ENCODE measurements at places on chromosomes 16 and 17.

GRCh38 chr16:59259950-59260319, 525.8 kb upstream of the GOT2 start:
- no peak for DNase-seq

DNA sequence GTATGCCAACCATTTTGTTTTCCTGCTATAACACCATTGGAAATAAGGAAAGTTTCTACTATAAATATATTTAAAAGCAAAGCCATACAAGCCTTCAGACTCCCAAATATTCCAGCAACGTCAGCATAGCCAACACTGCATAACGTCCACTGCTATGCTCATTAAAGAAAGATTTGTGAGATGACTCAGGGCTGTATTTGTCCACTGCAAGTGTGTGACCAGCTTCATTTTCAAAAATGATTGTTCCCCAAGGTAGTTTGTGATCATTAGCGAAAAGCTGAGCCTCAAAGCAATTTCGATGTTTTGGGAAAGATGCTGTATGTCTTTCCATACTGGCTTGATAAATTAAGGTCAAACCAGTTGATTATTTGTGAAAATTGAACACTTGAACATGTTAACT, 14.9 kb upstream of the CCDC182 start:
- no peak for DNase-seq

DNA sequence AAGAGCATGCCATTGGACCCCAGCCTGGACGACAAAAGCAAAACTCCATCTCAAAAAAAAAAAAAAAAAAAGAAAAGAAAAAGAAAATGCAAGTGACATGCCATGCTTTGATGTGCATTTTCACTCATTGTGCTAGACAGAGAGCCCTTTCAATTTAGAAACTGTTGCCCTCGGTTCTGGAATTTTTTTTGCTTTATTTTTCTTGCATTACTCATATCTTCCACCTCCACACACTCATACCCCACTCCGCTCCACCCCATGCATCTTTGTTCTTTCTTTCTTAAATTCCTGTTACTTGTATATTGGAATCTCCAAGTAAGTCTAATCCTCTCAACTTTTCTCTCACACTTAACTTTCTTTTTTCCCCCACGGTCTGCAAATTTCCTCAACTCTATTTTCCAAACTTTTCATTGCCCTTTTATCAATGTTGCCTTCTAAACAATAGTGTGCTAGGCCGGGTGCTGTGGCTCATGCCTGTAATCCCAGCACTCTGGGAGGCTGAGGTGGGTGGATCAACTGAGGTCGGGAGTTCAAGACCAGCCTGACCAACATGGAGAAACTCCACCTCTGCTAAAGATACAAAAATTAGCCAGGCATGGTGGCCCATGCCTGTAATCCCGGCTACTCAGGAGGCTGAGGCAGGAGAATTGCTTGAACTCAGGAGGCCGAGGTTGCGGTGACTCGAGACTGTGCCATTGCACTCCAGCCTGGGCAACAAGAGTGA, 16.8 kb upstream of the SUZ12 start:
- DNase-seq = no peak

DNA sequence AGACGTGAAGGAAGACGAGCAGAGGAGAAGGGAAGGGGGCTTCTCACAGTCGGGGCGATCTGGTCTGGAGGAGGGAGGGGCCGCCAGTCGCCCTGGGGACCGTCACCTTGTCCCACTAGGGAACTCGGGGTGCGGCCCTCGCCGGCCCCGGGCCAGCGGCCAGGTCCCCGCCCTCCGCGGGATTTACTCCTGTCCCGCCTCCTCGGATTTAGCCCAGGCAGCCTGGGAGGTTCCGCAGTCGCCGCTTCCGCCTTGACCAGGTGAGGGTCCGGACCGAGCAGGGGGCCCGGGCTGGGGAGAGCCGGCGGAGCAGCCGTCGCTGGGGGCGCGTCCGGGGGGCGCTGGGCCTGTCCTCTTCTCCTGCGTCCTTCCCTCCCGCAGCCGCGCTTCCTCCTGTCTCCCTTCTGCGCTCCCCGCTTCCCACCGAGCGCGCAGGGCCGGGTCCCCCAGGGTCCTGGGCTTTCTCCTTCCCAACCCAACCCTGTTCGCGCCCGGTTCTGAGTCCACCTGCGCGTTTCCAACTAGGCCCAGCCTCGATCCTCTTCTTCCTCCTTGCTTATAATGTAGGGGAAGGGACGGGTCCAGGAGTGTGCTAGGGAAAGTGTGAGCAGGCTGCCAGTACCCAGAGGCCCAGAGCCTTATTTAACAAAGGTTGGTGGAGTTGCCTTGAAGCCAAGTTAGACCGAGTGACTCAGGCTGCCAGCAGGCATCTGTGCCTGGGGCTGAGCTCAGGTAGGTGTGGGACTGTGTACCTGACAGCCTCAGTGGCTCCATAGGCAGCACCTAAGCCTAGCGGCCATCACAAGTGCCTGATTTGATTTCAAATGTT, at the start of gene TNK1:
TNK1 (plus strand) TSS at position 235 of the 829 bp plus-strand sequence. CDS start 1,838 bp downstream, outside the sequence.
- DNase-seq = no peak

- no peak for DNase-seq
Observed at GRCh38 chr16:68724797-68725196, 12.3 kb upstream of the CDH1 start.

DNA sequence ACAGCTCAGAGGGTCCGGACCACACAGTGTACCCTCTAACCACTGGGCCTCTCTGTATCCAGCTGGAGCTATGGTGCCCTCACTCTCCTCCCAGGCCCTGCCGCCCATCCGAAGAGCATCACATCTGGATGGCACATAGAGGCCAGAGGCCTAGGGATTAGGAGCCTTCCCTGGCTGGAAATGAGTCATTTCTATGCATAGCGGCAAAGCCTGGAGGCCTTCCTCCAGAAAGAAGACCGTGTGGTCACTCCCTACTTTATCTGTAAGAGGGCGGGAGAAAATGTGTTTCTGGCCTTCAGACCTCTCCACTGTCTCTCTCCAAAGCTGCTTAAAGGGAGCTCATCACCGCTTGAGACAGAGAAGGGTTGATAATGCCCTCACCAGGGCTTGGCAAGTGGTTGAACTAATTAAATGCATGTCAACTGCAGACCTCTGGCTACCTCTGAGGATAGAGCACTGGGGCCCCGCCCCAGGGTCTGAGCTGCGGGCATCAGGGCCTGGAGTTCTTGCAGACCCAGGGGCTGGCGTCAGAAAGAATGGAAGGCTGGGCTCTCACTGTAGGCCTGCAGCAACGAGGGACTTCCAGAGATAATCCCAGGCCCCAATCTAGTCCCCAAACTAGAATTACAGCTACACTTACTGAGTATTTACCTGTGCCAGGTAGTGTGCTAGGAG, 122.2 kb downstream of the IRX5 start:
- DNase-seq = no peak

DNA sequence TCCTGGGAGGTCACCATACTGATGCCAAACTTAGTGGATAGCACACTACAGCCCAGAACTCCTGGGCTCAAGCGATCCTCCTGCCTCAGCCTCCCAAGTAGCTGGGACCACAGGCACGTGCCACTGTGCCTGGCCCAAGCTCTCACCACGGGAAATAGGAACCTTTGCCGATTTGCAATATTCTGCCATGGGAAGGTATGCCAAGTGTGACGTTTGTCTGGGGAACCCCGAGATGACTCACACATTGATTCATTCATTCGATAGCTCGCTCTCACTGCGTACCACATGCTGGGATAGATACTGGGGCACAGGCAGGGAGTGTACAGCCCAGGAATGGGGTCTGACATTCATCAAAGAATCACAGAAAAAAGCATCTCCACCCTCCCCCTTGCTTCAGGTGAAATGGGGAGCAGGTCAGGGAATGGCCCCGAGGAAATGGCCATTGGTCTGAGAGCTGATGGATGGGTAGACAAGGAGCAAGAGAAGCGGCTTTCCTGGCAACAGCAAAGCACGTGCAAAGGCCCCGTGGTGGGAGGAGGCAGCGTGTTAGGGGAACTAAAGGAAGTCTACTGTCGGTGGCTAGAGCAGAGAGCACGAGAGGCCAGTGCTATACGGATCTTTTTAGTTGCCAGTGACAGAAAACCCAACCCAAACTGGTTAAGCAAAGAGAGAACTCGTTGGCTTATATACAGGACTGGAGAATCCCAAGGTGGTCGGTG, 44.1 kb downstream of the DNAH17 start:
- no peak for DNase-seq

DNA sequence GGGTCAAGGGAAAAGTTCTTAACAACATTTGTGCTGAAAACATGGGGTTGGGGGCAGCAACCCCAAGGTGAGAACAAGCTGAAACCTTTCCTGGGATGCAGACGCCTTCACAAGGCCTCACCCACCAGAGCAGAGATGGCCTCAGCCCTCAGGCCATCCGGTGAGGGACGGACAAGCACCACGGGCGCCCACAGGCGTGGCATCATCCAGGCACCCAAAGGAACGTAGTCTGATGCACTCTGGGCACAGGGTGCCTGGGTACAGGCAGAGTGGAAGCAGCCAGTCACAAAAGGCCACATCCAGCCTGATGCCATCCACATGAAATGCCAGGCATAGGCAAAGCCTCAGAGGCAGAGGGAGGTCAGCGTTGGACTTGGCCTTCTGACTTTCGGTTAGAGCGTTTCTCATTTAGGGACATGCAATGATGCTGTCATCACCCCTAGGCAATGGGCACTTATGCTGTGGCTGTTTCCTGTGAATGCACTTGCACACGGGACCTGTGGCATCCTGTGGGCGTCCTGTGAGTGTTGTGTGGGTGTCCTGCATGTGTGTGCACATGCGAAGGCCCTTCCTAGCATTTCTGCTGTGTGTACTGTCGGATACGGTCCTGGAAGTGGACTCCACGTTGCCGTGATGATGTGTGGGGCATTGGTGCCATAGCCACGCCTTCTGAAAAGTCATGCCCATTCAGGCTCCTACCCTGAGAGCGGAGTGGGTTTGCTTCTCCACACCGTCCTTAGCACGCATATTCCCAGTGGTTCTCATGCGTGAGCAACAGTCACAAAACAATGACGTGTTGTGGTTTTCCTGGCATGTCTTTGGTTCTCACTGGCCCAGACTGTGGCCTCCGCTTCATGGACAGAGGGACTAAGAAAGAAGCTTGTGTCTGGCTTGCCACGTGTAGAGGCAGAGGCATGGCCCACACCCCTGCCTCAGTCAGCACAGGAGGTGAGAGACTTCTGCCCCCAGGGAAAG, 52.7 kb upstream of the ZNF469 start:
- no peak for DNase-seq

DNA sequence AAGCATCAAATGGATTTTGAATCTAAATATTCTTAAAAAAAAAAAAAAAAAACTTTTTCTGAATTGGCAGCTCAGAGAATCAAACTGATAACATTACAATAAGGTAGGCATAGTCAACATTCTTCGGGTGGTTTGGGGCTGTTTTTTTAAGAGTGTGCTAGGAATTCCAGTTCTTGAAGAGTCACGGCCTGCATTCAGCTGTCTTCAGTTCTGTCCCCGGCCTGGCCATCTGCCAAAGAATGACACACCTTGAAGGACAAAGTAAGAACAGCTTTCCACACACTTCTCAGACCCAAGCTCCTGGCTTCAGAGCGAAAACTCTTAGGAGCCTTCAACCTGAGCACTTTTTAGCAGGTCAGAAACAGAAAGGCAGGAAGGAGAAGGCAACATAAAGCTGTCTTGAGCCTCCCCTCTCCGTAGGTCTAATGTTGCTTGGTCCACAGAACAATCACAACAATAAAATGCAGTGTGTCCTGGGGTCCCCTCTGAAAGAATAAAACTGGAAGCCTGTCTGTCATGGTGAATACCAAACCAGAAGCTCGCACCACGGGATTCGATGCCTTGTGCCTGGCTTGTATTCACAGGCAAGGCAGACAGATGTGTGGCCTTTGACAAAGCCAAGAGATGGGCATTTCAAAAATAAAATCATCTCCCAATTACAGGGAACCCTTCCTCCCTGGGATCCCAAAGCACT, 524.4 kb upstream of the ZFHX3 start:
- DNase-seq = no peak

GRCh38 chr16:75043175-75043895, 44.5 kb downstream of the ZNRF1 start:
- DNase-seq = no peak

DNA sequence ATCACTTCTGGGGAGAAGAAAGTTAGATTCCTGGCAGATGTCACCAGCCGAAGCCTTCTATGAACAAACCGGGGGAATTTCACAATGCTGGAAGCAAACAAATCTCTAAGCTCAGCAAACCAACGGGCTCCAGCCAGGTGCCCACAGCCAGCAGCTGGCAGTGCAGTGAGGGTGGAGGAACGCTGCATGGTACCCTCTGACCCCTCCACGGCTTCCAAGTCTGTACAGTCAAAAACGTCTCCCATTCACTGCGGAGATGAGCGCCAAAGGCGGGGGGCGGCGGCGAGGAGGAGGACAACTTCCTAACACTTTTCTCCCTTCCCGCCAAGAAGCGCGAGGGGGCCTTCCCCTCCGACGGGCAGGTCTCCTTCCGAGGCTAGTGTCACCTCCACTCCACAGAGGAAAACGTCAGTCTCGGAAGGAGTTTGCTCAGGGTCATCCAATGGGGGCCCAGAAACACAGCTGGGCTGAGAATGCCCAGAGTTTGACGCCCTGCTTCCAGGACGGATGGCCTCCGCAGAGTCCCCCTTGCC, 924 bp downstream of the ZNF598 start:
- no peak for DNase-seq

Data from left hindlimb (tissue), 1 donor.